ENCODE measurements at places on chromosomes 6 and 20. TPM values are rescaled to one million over a fixed set of nuclear protein-coding genes. Genes with fewer than 3 reads are reported as not detected.

The STMND1 gene
- not detected for polyA plus RNA-seq

The PDE10A gene
- polyA plus RNA-seq, result not detected

The FOXF2 gene
- polyA plus RNA-seq, result not detected

The KHDRBS2 gene
- polyA plus RNA-seq, result 0.09 TPM

The HTR1E gene
- polyA plus RNA-seq, result not detected

The PLAGL1 gene
- polyA plus RNA-seq, result 46.5 TPM

The CD93 gene
- 26.0 TPM for polyA plus RNA-seq

All from CD14-positive monocyte (primary cell).